ENCODE measurements at places on chromosomes 6 and 20.

- DNase-seq, result peak; percentile 99
Observed at GRCh38 chr20:62623488-62624324, 18.6 kb upstream of the SLCO4A1 start.

DNA sequence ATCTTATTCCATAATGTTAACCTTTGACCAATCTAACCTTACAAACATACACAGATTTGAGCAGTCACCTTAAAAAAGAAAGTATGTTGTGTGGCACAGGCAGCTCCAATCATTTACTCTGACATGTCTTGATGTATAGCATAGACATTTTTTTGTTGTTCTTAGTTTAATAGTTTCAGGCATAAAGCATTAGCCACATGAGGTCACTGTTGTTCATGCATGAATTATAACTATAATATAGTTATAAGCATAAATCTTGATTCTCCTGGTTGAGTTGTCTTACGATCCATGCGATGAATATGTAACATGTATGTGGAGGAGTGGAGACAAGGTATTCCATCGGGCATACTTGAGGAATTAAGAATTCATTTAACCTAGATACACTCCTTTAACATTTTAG is 26.1 kb upstream of the NKAIN2 start:
- no peak for DNase-seq

- DNase-seq, result no peak
Observed at GRCh38 chr6:100096341-100096740, 102.3 kb upstream of the MCHR2 start.

- no peak for DNase-seq
Observed at GRCh38 chr20:57434390-57434700, 43.1 kb downstream of the RBM38 start.

DNA sequence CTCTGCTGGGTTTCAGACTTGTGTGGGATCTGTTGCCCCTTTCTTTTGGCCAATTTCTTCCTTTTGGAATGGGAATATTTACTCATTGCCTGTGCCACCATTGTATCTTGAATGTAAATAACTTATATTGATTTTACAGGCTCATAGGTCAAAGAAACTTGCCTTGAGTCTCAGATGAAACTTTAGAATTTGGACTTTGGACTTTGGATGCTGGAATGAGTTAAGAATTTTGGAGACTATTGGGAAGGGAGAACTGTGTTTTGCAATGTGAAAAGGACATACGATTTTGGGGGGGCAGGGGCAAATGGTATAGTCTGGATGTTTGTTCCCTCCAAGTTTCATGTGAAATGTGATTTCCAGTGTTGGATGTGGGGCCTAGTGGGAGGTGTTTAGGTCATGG is 62.6 kb upstream of the TNFRSF21 start:
- no peak for DNase-seq

DNA sequence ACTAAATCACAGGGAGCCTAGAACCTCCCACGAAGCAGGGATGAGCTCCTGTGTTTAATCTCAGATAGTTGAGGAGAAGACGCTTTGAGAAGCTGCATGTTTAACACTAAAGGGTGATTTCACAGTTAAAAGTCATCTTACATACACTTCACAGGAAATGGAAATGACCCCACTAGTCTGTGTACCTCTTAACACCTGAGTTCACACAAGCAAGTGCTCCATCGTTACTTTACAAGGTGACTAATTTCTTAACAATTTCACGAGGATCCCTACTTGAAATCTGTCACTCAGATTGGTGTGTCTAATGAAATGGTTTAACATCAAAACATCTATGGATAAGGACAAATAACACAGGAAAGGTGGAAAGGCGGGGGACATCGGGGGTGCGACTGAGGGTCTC is 93.8 kb upstream of the RPS6KA2 start:
- DNase-seq, result no peak
